ENCODE measurements at places on chromosomes 3 and 15.

DNA sequence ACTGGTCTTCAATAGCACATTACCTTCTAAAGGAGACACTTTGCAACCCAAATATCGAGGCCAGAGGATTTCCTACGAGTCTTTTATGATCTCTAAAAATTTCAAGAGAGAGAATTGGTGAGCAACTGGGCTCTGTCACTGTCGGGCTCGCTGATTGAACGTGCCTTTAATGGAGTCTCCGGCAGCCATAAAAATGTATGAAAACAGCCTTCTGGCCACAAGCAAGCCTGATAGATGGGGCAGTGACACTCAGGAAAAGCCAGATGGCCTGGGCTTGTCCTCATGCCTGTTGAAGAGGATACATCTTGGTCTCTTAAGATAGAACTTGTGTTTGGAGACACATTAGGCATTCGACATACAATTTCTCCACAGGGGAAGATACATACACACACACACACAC is 419.5 kb upstream of the PROK2 start:
- DNase-seq: no peak

GRCh38 chr3:99562138-99562537 is 76.3 kb upstream of the COL8A1 start:
- no peak for DNase-seq

GRCh38 chr3:108022256-108023150 is 68.3 kb downstream of the CD47 start:
- DNase-seq: no peak

- no peak for DNase-seq
Measured at GRCh38 chr15:74821091-74821789, 5.2 kb upstream of the CPLX3 start.

DNA sequence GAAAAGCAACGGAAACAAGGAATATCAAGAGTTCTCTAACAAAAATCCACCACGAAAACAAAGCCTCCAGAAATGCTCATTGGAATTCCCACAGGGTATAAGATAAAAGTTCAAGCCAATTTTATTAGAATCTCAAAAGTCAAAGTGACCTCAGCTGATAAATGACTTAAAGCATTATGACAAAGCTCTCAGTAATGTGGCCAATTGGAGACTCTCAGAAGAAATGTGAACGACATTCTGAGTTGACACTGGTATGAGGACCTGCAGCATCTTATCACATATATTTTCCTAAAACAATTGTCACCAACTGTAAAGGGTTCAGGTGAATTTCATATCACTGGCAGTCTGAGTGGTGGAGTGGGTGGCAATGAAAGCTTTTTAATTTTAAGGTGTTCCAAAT is 199.1 kb downstream of the FOXP1 start:
- DNase-seq: no peak

DNA sequence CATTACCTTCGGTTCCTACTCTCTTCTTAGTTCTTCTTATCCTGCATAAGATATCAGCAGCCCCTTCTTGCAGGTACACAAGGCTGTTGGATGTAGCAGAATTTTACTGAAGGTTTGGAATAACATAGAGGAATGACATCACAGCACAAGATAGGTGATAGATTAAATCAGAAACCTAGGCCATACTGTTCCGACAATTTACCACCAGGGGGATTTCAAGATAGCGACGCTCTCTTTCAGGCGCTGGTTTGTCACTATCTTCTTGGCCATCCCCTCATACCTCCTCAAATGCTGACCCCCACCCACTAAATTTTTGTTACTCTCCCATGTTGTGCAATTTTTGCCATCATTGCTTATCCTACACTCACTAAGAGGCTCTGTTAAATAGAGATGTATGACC is 3.5 kb downstream of the SIDT1 start:
- DNase-seq: no peak

DNA sequence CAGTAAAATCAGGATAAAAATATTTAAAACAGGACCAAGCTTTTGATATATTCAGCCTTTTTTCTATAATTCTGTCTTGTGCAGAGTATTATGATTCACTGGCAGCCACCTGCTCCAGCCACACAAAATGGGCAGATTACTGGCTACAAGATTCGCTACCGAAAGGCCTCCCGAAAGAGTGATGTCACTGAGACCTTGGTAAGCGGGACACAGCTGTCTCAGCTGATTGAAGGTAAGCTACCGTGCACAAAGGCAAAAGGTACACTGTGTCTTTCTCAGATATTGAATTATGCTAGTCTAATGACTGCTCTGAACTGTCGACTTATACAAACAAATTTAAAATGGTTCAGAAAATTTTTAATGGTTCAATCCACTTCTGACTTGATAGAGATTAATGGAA is 114.2 kb downstream of the HCN4 start:
- no peak for DNase-seq

- no peak for DNase-seq
Measured at GRCh38 chr15:90225047-90225446, 8.7 kb downstream of the CIB1 start.

Measured in NCI-H2081 (cell line).